ENCODE measurements at places on chromosomes 3 and 15. TPM values are rescaled to one million over a fixed set of nuclear protein-coding genes. Genes with fewer than 3 reads are reported as not detected.

ADAM10 gene
- total RNA-seq, result 20.1 TPM

DNA sequence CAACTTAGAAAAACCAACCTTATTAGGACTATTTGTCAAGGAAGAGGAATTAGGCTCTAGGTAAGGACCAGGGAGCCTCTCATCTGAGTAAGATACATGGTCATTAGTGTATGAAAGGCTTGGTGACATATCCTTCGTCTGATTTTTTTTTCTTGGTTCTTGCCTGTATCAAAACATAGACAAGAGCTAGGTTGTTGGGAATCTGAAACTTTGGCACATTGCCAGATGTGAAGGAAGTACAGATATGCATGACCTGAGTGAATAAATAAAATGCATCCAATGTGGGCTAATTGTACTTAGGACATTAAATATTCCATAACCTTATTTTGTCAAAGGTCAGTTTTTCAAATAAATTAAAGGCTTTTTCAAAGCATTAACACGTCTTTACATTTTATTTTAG, 151.8 kb downstream of the SYNPR start:
- DNase-seq, result no peak

DNA sequence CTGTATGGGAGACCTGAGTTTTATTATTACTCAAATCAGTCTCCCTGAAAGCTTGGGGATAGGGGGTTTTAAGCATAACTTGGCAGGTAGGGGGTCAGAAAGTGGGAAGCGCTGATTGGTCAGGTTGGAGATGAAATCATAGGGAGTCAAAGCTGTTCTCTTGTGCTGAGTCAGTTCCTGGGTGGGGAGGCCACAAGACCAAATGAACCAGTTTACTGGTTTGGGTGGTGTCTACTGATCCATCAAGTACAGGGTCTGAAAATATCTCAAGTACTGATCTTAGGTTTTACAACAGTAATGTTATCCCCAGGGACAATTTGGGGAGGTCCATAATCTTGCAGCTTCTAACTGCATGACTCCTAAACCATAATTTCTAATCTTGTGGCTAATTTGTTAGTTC, 17.8 kb upstream of the IQCF6 start:
- no peak for DNase-seq

DNA sequence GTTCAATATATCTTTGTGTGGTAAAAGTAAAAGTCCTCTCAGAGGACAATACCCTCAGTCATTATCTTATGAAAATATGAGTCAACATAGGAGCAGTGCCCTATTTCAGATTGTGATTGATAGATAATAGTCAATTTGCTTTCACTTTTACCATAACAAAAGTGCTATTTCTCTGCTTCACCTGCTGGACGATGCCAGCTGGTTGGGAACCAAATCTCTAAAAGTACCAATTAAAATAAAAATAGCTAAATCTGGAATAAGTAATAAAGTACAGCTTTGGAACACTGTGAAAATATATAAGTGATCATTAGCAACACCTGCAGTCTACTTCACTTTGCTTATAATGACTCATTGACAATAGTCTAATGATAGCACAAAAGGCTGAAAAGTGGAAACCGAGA, 390.3 kb upstream of the AGTR1 start:
- DNase-seq, result no peak

MAP1A gene
- 13.0 TPM for total RNA-seq

- DNase-seq, result no peak
These were observed 55.1 kb upstream of the POLR2M start for GRCh38 chr15:57651445-57651844.

Data from gastrocnemius medialis (tissue), 4 donors.